ENCODE measurements at places on chromosomes 7 and 10. TPM values are rescaled to one million over a fixed set of nuclear protein-coding genes. Genes with fewer than 3 reads are reported as not detected.

GRCh38 chr10:1173091-1173490 lies 116.9 kb downstream of the WDR37 start:
- no peak overlapping the region for H3K4me3 ChIP-seq
- no peaks in the 10 kb centered on the region for H3K4me1 ChIP-seq
- H3K27me3 ChIP-seq: no peaks in the 10 kb centered on the region
- no peaks in the 10 kb centered on the region for H3K36me3 ChIP-seq
- DNase-seq: no peak
- no peak overlapping the region for H3K27ac ChIP-seq

GRCh38 chr10:104893701-104894100 lies 252.6 kb downstream of the SORCS3 start:
- DNase-seq: no peak
- H3K4me1 ChIP-seq: no peaks in the 10 kb centered on the region
- no peaks in the 10 kb centered on the region for H3K27me3 ChIP-seq
- H3K27ac ChIP-seq: no peak overlapping the region
- no peak overlapping the region for H3K4me3 ChIP-seq

DNA sequence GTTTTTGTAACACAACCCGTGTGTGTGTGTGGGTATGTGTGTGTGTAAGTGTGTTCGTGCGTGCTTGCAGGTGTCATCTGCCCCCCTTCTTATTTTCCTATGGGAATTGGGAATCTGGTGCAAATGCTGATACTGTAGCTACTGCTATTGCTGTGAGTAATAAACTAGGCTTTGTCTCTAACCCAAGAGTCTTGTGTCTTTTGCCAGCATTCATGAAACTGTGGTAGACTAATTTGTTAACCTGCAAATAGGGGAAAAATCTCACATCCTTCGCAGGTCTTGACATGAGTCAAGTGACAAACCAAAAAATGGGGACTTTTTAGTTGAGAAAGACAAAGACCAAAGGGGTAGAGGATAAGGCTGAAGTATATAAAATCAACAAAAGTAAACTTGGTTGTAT lies 57.9 kb upstream of the FAM133B start:
- DNase-seq: peak; percentile 51
- H3K4me1 ChIP-seq: peaks cover 25% of the 10 kb centered on the region
- H3K27ac ChIP-seq: no peak overlapping the region
- H3K4me3 ChIP-seq: no peak overlapping the region
- H3K36me3 ChIP-seq: no peaks in the 10 kb centered on the region

DNA sequence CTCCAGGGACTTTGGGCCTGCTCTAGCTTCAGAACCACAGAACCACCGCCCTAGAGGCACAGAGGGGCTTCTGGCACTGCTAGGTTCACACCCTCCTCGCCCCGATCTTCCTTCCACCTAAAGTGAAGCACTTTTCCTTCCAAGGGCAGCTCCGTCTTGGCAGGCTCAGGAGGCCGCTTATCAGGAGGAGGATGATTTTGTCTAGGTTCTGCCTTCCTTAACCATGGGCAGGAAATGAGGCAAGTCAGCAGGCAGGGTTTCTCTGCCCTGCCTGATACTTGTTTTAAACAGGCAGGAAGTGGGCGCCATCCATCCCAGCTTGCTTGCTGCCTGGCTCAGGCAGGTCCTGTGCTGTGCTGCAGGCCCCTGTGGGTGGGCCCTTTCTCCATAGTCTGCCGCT lies 8.3 kb upstream of the ATP6V0E2 start:
- H3K36me3 ChIP-seq: peaks cover 2% of the 10 kb centered on the region
- H3K4me1 ChIP-seq: no peaks in the 10 kb centered on the region
- H3K27ac ChIP-seq: no peak overlapping the region
- no peak overlapping the region for H3K4me3 ChIP-seq

DNA sequence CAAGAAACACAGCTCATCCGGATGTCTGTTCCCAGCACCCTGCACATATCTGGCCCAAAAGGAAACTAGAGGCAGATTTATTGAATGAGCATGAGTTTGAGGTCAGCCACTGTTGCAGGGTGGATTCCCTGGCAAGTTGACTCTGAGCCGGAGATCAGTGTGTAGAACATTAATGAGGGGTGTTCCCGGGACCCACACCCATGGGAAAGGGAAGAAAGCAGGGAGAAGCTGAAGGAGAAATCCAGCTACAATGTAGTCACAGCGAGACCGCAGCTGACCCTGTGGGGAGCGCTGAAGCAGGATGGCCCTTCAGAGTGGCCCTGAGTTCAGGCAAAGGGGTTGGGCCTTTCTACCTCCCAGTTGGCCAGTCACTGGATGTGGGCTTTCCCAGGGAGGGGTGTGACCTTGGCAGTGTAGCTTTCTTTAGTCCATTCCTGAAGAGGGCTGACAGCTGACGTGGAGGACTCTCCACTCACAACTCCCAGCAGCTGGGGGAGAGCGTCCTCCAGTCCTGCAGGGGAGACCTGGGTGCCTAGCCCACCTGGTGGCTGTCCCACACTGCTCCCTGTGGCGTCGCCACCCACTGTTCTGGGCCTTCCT lies 324.2 kb upstream of the ZMIZ1 start:
- no peak overlapping the region for H3K27ac ChIP-seq
- DNase-seq: no peak
- H3K36me3 ChIP-seq: no peaks in the 10 kb centered on the region

DNA sequence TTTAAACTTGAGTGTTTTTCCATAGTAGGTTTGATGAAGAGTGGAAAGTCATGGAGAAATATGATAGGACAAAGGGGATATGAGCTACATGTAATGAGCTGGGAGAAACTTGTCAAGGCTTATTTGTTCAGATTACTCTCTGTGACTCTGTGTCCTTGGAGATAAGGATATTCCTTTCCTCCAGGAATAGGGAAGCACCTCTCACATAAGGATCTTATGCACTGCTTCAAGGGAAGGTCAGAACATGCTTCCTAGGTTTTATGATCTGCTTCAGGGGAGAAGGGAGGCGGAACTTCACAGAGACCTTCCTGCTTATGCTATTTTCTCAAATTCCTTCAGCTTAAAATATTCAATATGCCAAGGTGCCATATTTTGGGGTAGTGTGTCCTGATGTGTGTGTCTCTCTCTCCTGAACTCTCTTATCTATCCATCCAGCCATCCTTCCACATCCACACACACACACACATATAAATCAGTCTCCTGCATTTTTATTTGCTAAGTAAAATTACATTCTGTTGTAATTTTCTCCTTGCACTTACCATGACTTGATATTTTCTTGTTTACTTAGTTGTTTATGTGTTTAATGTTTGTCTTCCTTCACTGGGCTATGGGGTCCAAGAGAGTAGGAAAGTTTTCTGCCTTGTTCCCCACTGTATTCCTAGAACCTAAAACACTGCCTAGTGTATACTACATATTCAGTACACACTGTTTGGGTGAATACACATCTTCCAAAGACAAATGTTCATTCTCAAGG lies 26.4 kb downstream of the ARL4A start:
- no peaks in the 10 kb centered on the region for H3K27me3 ChIP-seq
- H3K4me3 ChIP-seq: no peak overlapping the region
- no peak for DNase-seq
- H3K4me1 ChIP-seq: peaks cover 30% of the 10 kb centered on the region
- no peak overlapping the region for H3K27ac ChIP-seq

DNA sequence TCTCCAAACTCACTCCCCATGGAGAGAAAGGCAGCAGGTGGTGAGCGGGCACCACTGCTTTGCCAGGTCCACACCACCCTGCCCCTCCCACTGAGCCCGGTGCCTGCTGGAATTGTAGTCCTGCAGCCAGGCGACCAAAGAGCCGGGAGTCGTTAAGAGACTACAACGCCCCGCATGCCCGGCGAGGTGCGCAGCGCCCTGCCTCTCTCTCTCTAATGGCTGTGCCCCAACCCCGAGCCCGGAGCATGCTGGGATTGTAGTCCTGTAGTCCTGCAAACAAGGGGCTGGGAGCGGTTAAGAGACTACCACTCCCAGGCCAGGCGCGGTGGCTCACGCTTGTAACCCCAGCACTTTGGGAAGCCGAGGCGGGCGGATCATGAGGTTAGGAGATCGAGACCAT lies 8.1 kb upstream of the ZNF727 start:
- H3K4me3 ChIP-seq: no peak overlapping the region

DNA sequence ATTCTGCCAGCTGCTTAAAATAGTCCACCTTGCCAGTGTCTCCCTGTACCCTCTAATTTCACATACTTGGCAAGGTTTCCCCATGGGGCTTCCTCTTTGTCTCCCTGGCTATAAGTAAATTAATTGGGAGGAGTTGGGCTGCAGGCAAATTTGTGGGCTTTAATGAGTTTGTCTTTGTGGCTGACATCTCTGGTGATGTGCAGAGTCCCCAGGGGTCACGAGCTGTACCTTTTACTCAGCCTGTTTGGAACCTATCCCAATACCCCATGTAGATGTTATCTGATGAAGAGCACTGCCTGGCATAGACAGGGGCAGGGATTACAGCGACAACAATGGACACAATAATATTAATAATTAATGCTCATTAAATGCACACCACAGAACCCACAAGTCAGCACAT lies 132.5 kb downstream of the SLIT1 start:
- no peaks in the 10 kb centered on the region for H3K4me1 ChIP-seq
- no peaks in the 10 kb centered on the region for H3K36me3 ChIP-seq
- H3K27me3 ChIP-seq: peaks cover 15% of the 10 kb centered on the region
- no peak overlapping the region for H3K4me3 ChIP-seq

DNA sequence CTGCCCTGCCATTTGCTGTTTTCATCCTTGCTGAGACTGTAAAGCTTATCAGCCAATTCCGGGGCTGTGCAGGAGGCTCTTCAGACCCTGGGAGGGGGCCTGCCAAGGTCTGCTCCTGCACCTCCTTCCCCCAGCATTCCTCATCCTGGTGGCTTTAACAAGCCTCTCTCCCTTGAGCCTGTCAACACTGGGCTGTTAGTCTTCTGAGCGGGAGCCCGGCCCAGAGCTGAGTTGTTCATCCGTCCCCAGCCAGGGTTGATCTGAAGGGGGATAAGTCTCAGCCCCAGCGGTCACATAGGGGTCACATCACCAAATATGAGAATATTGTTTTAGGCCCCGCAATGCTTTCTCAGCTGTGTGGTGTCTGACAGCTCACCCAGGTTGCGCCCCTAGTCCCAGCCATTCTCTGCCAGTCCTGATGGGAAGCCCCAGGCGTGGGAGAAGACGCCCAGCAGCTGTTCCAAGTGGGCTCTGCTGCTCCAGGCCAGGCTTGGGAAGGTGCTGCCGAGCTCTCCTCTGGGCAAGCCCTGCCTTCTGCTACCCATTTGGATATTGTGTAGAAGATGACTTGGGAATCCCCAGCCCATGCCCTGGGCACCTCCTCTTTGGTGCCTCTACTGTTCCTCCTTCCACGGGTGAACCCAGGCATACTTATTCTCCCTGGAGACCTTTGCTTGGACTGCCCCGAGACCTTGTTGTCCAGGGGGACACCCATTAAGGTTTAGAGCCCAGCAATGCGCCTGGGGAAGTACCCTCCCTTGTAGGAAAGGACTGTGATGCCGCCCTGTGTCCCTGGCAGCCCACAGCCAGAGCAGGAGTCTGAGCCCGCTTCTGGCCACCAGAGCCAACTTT lies 23.5 kb upstream of the TRIM8 start:
- no peak overlapping the region for H3K4me3 ChIP-seq
- peak overlapping the region; percentile 75 for H3K27ac ChIP-seq
- peaks cover 6% of the 10 kb centered on the region for H3K36me3 ChIP-seq
- peak; percentile 84 for DNase-seq
- peaks cover 46% of the 10 kb centered on the region for H3K4me1 ChIP-seq

GRCh38 chr10:43863859-43864591 lies 215.3 kb upstream of the ZNF32 start:
- peak overlapping the region; percentile 93 for H3K27ac ChIP-seq
- DNase-seq: peak; percentile 93
- no peak overlapping the region for H3K4me3 ChIP-seq
- H3K27me3 ChIP-seq: no peaks in the 10 kb centered on the region

DNA sequence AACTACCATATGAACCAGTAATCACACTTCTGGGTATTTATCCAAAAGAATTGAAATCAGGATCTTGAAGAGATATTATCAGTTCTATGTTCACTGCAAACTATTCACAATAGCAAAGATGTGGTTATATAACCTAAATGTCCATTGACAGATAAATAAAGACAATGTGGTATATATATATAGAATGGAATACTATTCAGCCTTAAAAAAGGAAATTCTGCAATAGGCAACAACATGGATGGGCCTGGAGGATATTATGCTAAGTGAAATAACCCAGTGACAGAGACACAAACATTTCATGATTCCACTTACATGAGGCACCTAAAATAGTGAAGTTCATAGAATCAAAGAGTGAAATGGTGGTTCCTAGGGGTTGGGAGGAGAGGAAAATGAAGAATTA lies 90.6 kb upstream of the CDK1 start:
- no peak for DNase-seq
- H3K27me3 ChIP-seq: no peaks in the 10 kb centered on the region
- no peaks in the 10 kb centered on the region for H3K4me1 ChIP-seq
- H3K27ac ChIP-seq: no peak overlapping the region

DNA sequence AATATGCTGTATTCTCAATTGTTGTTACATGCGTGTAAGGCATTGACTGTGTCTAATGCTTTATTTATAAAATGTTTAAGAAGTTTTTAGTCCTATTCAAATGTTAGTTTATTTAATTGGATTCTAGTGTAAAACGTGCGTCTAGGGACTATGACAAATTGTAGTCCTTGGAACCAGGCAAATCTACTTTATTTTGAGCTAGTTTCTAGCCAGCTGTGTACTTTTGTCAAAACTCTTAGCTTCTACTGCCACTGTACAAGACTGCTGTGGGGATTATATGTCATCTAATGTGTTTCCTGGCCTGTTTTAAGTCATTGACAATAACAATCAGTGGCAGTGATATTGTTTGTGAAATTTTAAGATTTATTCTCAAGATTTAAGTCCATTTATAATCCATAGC lies 220.5 kb upstream of the SEMA3D start:
- no peaks in the 10 kb centered on the region for H3K27me3 ChIP-seq
- no peak overlapping the region for H3K4me3 ChIP-seq
- H3K27ac ChIP-seq: no peak overlapping the region
- H3K4me1 ChIP-seq: no peaks in the 10 kb centered on the region
- DNase-seq: no peak
- no peaks in the 10 kb centered on the region for H3K36me3 ChIP-seq

The MACC1 gene
- total RNA-seq: 0.36 TPM

The MOGAT3 gene
- not detected for total RNA-seq

The FKBP6 gene
- not detected for total RNA-seq

The OPN4 gene
- total RNA-seq: not detected

The CACNA2D1 gene
- 113 TPM for total RNA-seq

The CNPY1 gene
- not detected for total RNA-seq

The RNF32 gene
- under 0.01 TPM for total RNA-seq
